ENCODE measurements at places on chromosomes 2 and 18. TPM values are rescaled to one million over a fixed set of nuclear protein-coding genes. Genes with fewer than 3 reads are reported as not detected.

GRCh38 chr2:120246546-120247300 lies 5.9 kb upstream of the RALB start:
- no peak overlapping the region for H3K4me3 ChIP-seq
- no peak overlapping the region for H3K27ac ChIP-seq
- H3K36me3 ChIP-seq = peaks cover 19% of the 10 kb centered on the region
- H3K27me3 ChIP-seq = peaks cover 15% of the 10 kb centered on the region

DNA sequence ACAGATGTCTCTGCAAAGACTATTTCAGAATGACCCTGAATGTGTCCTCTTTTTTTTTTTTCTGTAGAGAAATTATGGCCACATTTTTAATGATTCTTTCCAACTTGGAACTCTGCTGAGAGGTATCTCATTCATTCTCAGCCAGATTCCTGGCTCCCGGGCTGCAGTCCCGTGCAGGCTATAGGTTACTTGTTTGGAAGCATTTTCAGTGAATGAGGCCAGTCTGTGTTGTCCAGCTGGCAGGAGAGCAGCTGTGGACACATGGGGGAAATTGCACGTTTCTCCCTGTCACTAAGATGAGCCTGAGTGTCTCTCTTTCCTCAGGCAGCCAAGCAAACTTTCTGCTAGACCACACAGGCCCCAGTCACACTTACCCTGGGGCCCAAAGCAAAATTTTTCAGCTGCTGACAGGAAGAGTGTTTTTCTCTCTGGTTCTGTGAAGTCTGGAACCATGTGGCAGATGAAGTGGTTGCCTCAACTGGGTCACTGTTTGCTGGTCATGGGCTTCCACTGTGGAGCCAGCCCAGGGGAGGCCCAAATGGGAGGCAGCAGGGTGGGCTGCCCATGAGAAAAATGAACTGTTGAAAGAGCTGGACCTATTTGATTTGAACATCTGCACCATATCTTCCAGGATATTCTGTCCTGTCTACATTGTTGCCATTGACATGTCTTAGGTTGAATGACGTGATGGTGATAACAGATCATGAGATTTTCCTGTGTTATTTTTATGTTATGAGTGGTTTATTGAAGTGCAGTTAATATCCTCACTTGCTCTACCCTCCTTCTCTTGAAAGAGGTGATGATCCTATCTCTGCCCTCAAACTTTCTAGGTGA lies 431.2 kb downstream of the LPIN1 start:
- H3K27me3 ChIP-seq = peaks cover 6% of the 10 kb centered on the region
- no peak overlapping the region for H3K4me3 ChIP-seq
- DNase-seq = no peak
- no peak overlapping the region for H3K27ac ChIP-seq

GRCh38 chr2:218852911-218853667 lies 6.5 kb upstream of the WNT6 start:
- no peak overlapping the region for H3K27ac ChIP-seq
- DNase-seq = peak; percentile 69
- peaks cover 33% of the 10 kb centered on the region for H3K27me3 ChIP-seq
- H3K4me3 ChIP-seq = no peak overlapping the region

DNA sequence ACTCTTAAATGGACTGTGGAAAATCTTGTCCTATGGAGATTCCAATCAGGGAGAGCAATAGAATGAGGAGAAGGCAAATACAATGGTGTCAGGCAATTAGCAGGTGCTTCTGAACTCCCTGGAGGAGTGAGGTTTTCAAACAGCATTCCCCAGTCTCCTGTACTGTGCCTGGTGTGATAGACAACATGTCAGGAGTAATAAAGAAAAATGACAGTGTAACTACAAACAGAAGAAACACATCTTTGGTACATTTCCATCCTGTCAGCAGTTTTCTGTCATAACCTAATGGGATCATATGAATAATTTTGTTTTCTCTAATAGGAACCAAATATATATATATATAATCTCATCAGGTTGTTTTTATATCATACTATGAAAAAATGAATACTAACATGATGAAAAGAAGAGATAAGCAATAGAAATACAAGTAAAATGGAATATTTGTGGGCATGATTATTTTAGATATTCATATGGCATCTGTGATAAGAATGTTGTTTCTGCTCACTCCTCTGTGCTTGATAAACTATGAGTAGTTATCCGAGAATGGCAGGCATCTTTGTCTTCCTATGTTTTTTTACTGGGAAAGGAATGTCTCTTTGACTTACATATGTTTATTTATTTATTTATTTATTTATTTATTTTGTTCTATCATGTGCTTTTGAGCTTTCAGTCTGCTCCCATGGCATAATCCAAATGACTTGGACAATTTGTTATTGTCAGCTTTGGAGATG lies 441.7 kb downstream of the TXNL1 start:
- no peak for DNase-seq
- no peak overlapping the region for H3K27ac ChIP-seq
- H3K4me3 ChIP-seq = no peak overlapping the region
- H3K27me3 ChIP-seq = no peaks in the 10 kb centered on the region

DNA sequence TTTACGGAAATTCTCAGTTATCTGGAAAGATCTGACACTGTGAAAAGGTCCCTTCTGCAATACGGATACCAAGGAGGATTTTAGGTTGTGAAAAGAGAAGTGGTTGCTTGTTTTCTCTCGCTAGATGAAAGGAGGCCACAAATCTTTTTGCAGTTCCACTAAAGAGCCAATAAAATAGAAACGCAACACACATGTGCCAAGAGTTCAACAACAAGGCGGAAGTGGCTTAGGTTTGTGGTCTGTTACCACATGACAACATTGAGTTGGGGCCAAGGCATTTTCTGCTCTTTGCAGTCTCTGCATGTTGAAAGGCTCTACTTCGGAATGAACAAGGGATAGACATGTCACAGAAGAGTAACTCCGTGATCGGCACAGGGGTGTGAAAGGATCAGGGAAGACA lies 115.7 kb upstream of the OSR1 start:
- H3K4me3 ChIP-seq = no peak overlapping the region
- H3K36me3 ChIP-seq = no peaks in the 10 kb centered on the region
- no peak overlapping the region for H3K27ac ChIP-seq
- peaks cover 20% of the 10 kb centered on the region for H3K4me1 ChIP-seq
- DNase-seq = no peak
- H3K27me3 ChIP-seq = no peaks in the 10 kb centered on the region

GRCh38 chr2:26144953-26145680 lies 27.8 kb upstream of the GAREM2 start:
- DNase-seq = peak; percentile 62
- no peak overlapping the region for H3K27ac ChIP-seq

GRCh38 chr2:101461381-101461780 lies 13.5 kb downstream of the RFX8 start:
- peaks cover 47% of the 10 kb centered on the region for H3K4me1 ChIP-seq
- H3K4me3 ChIP-seq = no peak overlapping the region
- peaks cover 7% of the 10 kb centered on the region for H3K36me3 ChIP-seq
- no peak for DNase-seq

DNA sequence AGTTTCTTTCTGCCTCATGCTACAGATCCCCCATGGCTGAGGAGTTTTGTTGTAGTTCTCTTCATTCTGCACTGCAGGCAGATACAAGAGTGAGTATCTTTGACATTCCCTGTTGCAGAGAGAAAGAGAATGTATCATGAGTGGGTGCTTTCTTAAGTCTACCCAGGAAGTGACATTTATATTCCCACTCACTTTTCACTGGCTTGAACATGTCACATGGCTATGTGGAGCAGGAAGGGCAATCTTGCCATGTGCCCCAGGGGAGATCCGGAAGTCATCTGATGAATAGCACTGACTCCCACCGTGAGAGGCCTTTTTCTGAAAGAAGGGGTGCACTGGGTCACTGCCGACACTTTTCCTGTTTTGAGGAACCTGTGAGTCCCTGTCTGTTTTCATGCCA lies 66.4 kb upstream of the BOD1L2 start:
- no peak overlapping the region for H3K4me3 ChIP-seq
- no peak overlapping the region for H3K27ac ChIP-seq
- peaks cover 12% of the 10 kb centered on the region for H3K4me1 ChIP-seq

GRCh38 chr2:43707255-43708015 lies 31.2 kb upstream of the C1GALT1C1L start:
- H3K27me3 ChIP-seq = peaks cover 2% of the 10 kb centered on the region
- no peak overlapping the region for H3K27ac ChIP-seq
- DNase-seq = no peak
- H3K4me1 ChIP-seq = no peaks in the 10 kb centered on the region

- peaks cover 46% of the 10 kb centered on the region for H3K4me1 ChIP-seq
- no peak for DNase-seq
- H3K27me3 ChIP-seq = peaks cover 9% of the 10 kb centered on the region
- peak overlapping the region; percentile 94 for H3K27ac ChIP-seq
- peaks cover 6% of the 10 kb centered on the region for H3K36me3 ChIP-seq
Observed at GRCh38 chr2:186590759-186591505, 1.1 kb downstream of the ITGAV start.

GRCh38 chr2:47601568-47601967 lies 181.4 kb upstream of the MSH6 start:
- H3K27ac ChIP-seq = no peak overlapping the region
- no peak for DNase-seq
- no peak overlapping the region for H3K4me3 ChIP-seq
- H3K36me3 ChIP-seq = no peaks in the 10 kb centered on the region
- peaks cover 3% of the 10 kb centered on the region for H3K27me3 ChIP-seq

DNA sequence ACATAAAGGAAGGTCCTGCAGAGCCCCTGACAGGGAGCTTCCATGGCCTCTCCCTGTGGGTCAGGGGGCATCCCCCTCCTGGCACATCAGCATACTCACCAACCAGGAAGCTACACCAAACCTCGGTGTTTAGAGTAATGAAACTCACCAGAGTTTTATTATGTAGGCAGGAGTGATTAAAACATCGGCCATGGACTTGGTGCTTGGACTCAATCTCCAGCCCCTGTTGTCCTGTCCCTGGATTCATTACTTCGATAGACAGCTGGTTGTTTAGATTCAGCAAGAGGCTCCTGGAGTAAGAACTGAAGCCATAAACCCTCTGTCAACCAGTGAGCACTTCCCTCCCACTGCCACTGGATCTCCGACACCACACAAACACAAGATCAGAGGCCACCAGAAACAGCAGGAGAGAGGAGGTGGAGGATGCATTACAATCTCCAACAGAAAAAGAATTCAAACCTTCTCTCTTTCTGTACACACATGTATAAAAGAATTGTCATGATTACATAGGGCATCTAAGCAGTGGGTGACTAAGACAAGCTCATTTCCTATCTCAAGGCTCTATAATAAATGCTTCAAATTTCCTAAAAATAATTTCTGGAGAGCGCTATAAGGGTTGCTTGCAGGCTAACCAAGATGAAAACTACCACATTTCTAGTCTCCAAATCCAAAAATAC lies 27.2 kb downstream of the TBC1D8 start:
- DNase-seq = no peak
- peaks cover 8% of the 10 kb centered on the region for H3K36me3 ChIP-seq
- H3K4me1 ChIP-seq = peaks cover 25% of the 10 kb centered on the region
- no peak overlapping the region for H3K27ac ChIP-seq
- H3K27me3 ChIP-seq = peaks cover 4% of the 10 kb centered on the region

GRCh38 chr2:222290736-222291484 lies 7.9 kb downstream of the PAX3 start:
- no peak for DNase-seq
- peaks cover 4% of the 10 kb centered on the region for H3K36me3 ChIP-seq
- peaks cover 48% of the 10 kb centered on the region for H3K4me1 ChIP-seq
- peaks cover 18% of the 10 kb centered on the region for H3K27me3 ChIP-seq
- peak overlapping the region; percentile 12 for H3K4me3 ChIP-seq

GRCh38 chr18:42636309-42636708 lies 479.2 kb downstream of the RIT2 start:
- no peaks in the 10 kb centered on the region for H3K4me1 ChIP-seq
- H3K4me3 ChIP-seq = no peak overlapping the region
- H3K27ac ChIP-seq = no peak overlapping the region
- no peak for DNase-seq
- no peaks in the 10 kb centered on the region for H3K27me3 ChIP-seq
- H3K36me3 ChIP-seq = no peaks in the 10 kb centered on the region

Gene RAMP1
- 2.2 TPM for total RNA-seq

Gene TRABD2A
- total RNA-seq = 7.2 TPM

Gene CAPN14
- total RNA-seq = 0.13 TPM

Gene C2orf78
- not detected for total RNA-seq

Gene SLC5A6
- 63.0 TPM for total RNA-seq

Gene CCNYL1
- total RNA-seq = 75.5 TPM

Gene SERPINB3
- not detected for total RNA-seq

Gene SERPINB4
- total RNA-seq = 0.41 TPM

Gene TEX44
- not detected for total RNA-seq

Gene CNRIP1
- 21.8 TPM for total RNA-seq

Gene CHST9
- total RNA-seq = 4.7 TPM

Gene DLGAP1
- total RNA-seq = 1.8 TPM
